ENCODE measurements at places on chromosomes 5 and 9. TPM values are rescaled to one million over a fixed set of nuclear protein-coding genes. Genes with fewer than 3 reads are reported as not detected.

The GGTA1 gene
- not detected for total RNA-seq

DNA sequence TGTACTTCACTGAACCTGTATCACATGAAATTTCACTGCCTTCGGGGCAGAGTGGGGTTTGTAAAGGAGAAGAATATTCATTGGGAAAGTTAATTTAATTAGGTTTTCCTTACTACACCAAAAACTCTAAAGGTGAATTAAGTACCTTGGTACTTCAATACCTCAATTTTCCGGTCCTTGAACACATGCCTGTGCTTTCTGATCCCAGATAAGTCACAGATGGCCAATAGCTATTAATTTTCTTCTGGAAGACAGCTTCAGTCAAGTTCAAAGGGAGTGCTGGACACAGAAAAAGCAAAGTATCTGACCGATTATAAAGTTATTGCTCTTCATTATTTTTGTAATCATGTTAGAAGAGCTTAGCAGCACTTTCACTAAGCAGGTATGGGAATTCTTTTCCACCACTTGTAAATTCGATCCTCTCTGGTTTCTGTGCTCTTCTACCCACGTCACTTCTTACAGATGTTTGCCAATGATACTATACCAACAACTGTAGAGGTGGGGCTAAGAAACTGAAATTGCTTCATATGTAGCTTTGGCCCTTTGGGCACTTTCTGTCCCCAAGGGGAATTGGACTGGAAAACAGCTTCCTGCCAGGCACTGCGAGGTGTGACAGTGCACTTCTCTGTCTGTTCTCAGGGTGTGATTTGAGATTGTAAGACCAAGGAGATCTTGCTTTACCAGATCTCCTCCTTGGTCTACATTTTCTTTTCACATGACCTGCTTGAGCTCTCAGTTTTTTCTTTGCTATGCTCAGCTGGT lies 164.0 kb downstream of the CCDC192 start:
- peaks cover 28% of the 10 kb centered on the region for H3K4me1 ChIP-seq
- no peak overlapping the region for H3K27ac ChIP-seq
- no peaks in the 10 kb centered on the region for H3K36me3 ChIP-seq
- no peak for DNase-seq

DNA sequence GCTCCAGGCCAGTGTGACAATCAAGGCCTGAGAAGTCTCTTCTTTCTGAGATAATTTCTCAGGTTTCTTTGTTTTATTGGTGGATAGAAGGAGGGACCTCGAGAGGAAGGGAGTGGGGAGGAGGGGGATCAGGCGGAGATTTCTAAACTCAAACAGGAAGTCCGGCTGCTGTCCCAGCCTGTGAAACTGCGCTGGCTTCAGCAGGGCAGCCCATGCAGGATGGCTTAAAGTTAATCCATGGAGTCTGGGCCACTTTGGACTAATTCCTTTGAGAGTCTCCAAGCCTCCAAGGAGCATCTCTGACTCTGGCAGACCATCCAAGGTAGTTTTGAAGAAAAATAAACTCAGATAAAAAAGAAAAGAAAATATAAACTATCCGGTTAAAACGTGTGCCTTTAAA lies 378.5 kb downstream of the MLLT3 start:
- peaks cover 17% of the 10 kb centered on the region for H3K27me3 ChIP-seq
- H3K36me3 ChIP-seq: no peaks in the 10 kb centered on the region
- no peak overlapping the region for H3K4me3 ChIP-seq
- H3K27ac ChIP-seq: no peak overlapping the region
- no peaks in the 10 kb centered on the region for H3K4me1 ChIP-seq

The RAI14 gene
- total RNA-seq: 277 TPM

DNA sequence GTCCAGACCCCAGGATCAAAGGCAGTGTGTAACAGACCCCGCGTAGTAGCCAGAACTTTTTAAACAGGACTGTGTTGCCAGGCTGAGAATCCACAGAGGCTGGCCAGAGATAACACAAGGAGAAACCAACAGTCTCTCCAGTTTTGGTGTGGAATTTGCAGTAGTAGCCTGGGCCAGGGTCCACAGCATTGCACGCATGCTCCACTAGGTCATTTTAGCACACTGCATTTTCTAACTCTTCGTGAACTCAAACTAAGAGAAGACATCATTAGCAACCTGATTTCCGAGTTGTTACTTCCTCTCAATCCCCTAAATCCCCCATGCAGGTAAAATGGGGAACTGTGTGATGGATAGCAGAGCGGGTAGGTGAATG lies 119.6 kb downstream of the BOD1 start:
- H3K27me3 ChIP-seq: peaks cover 9% of the 10 kb centered on the region
- no peak for DNase-seq
- H3K27ac ChIP-seq: no peak overlapping the region
- H3K36me3 ChIP-seq: no peaks in the 10 kb centered on the region

DNA sequence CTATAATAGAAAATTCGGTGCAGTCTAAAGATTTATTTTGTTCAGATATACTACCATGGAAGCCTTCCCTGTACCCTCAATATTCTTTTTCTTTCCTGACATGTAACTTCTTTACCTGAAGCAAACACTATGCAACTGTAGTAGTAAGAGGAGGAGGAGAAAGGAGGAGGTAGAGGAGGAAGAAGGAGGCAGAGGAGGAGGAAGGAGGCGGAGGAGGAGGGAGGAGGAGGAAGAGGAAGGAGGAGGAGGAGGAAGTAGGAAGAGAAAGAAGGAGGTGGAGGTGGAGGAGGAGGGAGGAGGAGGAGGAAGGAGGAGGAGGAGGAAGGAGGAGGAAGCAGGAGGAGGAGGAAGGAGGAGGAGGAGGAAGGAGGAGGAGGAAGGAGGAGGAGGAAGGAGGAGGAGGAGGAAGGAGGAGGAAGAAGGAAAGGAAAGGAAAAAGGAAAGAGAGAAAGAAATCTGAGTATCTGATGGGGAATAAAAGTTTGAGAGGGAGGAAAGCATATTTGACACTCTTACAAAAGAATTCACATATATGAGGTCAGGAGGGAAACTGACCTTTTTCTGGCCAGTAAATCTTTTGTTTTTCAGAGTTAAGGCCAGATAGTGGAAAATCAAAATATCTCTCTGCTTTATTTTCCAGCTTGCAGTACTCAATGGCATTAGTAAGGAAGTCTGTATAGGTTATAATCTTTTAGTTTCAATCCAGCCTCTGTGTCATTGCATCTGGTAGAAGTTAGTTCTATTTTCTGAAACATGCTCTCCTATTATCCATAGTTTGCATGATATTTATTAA lies 114.5 kb upstream of the LPAR1 start:
- DNase-seq: no peak
- H3K27ac ChIP-seq: no peak overlapping the region
- peaks cover 38% of the 10 kb centered on the region for H3K4me1 ChIP-seq
- no peaks in the 10 kb centered on the region for H3K27me3 ChIP-seq
- H3K36me3 ChIP-seq: no peaks in the 10 kb centered on the region
